ENCODE measurements at places on chromosomes 6 and 20.

GRCh38 chr20:8642247-8642646, 426.6 kb upstream of the PLCB4 start:
- no peak for DNase-seq

GRCh38 chr20:20480689-20481088, 112.8 kb downstream of the INSM1 start:
- DNase-seq: no peak

DNA sequence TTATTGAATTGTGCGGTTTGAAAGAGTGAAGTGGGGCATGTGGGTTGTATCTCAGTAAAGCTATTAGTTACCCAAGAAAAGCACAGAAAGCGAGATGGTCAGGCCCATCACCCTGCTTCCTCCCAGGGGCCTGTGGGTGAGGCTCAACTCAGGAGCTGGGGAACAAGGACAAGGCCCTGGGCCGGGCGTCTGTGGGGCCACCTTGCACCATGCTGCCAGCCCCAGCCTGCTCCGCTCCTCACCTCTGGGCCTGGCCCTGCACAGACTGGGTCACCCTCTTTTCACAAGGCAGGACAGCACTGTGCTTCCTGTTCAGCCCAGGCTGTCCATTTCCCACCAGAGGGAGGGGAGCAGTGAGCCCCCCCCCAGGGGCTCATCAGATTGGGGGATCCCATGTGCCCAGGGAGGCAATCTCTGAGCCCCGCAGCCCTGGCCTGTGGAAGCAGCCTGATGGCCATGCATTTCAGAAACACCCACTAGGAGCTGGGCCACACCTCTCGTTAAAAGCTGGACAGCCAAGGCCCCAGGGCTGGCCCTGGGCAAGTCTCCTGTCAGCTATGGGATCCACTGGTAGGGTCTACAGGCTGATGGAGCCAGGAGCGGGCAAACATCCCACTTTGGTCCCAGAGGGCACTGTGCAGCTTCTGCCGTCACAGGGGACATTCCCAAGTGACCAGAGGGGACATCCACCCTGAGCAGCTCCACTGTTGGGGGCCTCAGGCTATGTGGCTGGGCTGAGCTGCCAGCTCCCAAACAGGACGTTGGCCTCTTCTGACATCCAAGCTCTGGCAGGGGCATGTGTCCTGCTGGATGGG, 55.9 kb downstream of the YTHDF1 start:
- no peak for DNase-seq

DNA sequence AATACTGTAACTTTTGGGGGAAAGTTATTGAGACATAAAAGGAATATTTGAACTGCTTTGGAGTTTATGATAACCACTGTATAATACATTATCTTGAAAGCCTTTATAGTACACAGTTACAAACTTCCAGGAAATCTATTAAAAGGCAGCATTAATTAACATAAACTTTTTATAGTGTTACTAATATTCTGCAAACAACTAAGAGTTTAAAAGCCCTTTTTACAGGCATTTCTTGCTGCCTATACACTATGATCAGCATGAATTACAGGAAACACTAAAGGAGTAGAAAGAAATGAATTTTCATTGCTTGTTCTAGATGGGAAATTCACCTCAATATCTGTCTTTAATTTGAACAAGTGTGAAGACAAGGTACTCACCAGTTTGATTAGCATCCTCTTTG, 252.3 kb upstream of the ZFP64 start:
- DNase-seq: no peak

DNA sequence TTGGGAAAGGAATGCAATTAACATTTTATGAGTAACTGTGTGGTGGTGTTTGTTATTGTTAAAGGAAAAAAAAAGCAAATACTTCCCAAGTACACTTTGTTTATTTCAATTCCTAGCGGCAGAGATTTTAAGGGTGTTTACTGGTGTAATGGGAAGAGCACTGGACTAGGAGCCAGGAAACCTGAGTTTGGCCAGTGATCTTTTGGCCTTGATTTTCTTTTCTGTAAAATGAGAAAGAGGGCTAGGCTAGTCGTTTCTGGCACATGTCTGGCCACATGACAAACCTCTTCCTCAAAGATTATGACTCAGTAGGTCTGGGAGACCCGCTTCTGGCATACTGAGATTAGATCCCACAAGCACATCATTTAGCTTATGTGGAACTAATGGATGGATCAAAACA, 428.1 kb upstream of the NOX3 start:
- DNase-seq: no peak

DNA sequence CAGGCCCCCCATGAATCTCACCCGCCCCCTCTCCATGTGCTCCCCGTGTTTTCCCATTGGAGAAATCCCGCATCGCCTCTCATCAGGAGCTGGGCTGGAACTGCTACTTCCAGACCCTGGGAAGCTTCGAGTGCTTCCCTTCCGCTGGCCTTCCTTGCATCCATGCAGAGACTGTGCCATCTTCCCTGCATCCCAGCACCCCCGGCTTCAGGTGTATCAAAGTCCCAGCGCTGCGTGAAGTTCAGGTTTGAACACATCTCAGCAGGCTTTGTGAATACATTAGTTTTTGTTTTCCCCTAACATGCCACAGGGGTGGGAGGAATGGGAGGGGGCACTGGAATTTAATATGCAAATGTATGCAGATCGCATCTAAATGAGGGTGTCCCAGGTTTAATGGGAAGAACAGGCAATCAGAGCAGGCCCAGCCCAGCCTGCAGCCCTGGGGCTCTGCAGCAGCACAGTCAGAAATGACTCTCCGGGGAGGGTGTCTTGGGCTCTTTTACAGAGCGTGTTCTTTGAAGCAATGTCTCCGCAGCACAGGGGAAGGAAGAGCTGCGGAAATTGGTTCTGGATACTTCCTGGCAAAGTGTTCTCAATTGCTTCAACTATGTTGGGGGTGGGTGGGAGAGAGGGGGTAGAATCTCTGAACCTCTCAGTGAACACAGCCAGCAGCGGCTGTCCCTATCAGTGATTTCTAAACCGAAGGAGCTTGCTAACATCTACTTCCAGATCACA, 8.3 kb upstream of the MMP9 start:
- DNase-seq: no peak

DNA sequence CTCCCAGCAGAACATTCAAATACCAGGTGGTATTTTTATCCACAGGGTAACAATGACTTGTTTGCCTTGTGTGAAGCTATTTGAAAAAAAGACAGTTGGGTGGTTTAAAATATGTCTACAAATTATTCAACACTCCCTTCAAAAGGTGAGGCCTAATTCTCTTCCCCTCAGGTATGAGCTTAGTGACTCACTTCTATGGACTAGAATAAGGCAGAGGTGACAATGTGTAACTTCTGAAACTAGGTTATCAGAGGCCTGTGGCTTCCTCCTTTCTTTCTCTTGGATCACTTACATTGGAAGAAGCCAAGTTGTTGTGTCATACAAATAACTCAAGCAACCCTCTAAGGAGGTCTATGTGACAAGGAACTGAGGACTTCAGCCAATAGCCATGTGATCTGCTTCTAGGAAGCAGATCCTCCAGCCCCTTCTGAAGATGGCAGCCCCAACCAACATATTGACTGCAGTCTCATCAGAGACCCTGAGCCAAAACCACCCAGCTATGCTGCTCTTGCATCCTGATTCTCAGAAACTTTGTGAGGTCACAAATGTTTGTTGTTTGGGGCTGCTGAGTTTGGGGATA, 102.6 kb downstream of the SNAP25 start:
- DNase-seq: no peak

DNA sequence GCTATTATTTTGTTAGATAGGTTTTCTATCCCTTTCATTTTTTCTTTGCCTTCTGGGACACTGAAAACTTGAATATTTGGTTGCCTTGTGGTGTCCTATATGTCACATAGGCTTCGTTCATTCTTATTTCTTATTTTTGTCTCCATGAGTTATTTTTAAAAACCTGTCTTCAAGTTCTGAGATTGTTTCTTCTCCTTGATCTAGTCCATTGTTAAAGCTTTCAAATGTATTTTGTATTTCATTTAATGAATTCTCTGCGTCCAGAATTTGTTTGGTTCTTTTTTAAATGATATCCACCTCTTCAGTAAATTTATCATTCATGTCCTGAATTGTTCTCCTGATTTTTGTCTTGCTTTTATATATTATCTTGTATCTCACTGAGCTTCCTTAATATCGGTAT, 243.2 kb upstream of the BMP2 start:
- DNase-seq: no peak

- no peak for DNase-seq
Observed at GRCh38 chr6:121479486-121480098, 44.1 kb downstream of the GJA1 start.

DNA sequence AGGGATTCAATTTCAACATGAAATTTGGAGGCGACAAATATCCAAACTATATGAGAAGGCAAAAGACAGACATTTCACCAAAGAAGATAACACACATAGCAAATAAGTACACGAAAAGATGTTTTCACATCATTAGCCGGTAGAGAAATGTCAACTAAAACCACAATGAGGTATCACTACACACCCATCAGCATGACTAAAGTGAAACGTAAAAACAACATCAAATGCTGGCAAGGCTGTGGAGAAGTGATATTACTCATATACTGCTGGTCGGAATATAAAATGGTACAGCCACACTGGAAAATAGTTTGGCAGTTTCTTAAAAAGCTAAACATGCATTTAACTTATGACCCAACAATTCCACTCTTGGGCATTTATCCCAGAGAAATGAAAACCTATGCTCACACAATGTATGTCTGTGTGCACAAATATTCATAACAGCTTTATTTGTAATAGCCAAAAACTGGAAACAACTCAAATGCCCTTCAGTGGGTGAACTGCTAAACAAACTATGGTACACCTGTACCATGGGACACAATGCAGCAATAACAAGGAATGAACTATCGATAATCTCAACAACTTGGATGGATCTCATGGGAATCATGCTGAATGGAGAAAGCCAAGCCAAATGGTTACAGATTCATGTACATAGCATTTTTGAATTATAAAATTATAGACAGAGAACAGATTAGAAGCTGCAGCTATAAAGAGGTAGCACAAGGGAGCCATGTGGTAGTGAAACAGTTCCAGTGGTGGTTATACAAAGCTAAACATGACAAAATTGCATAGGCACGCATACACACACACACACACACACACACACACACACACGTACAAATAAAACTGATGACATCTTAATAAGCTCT, 8.6 kb downstream of the ADAT2 start:
- DNase-seq: no peak

- no peak for DNase-seq
Observed at GRCh38 chr6:164477101-164477500, 832.3 kb downstream of the C6orf118 start.

GRCh38 chr20:33835615-33836172, 24.5 kb downstream of the CHMP4B start:
- no peak for DNase-seq

DNA sequence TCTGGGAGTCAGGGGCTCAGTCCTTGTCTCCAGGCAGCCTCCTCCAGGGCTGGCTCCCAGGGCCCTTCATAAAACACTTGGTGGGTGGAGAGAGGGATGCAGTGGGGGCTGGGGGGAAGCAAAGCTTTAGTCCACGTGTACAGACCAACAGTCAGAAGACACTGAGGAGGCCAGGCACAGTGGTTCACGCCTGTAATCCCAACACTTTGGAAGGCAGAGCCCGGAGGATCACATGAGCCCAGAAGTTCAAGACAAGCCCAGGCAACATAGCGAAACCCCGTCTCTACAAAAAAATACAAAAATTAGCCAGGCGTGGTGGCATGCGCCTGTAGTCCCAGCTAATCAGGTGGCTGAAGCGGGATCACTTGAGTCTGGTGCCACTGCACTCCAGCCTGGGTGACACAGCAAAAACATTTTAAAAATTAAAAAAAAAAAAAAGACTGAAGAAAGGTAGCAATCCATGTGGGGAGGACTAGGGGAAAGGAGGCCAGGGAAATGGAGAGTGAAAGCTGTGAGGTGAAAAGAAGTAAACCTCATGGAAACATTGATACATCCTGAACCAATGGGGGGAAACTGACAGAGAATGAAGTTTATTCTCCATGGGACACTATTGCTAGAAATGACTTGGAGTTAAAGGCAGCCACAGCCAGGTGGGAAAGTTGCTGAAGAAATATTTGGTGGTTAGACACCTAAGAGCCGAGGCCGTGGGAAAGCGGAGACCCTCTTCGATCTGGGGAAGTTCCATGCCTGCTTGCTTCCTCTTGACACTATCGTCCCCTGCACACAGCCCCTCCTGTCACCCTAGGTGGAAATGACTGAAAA, 35.4 kb downstream of the PIM1 start:
- DNase-seq: no peak

- no peak for DNase-seq
Observed at GRCh38 chr6:117232196-117232595, 33.2 kb upstream of the VGLL2 start.

DNA sequence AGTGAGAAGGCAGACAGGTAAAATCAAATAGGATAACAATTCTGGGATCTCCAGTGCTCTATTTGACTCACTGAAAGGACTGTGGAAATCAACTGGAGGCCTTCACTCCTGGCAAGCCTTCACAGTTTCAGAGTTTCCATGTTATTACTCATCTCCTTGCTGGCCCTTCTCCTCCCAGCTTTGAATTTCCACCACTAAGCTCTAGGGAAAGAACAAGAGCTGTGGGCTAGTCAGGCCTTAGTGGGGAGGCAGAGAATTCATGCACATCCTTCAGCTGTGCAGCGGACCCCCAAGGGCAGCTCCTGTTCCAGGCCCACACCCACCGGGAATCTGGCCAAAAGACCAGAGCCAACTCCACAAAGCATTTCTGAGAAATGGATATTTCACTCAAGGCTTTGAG, 26.0 kb downstream of the MYLIP start:
- DNase-seq: no peak

DNA sequence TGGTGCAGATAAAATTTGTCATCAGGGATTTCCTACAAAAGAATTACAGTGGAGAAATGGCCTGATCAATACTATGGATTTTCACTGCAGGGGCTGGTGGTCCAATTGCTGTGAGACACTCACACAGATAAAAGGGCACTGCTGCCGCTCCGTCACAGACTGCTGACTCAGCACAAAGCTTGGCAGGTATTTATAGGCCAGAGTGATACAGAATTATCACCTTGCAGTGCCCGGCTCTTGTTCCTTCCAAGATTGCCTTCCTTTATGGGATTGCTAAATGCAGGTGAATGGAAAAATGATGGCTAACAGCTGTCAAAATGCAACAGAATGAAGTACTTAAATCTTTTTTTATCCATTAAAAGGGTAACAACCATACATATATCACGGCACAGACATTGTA, 247.8 kb upstream of the ZFP64 start:
- no peak for DNase-seq

- no peak for DNase-seq
Observed at GRCh38 chr20:54028276-54029011, 42.0 kb downstream of the BCAS1 start.

GRCh38 chr20:44642203-44643153, 9.0 kb downstream of the ADA start:
- no peak for DNase-seq

GRCh38 chr6:158620963-158621693, 23.4 kb downstream of the DYNLT1 start:
- DNase-seq: no peak
